Stimulated activated CD4-positive, alpha-beta T cell treated with anti-CD3 and anti-CD28 coated beads, Interleukin-2, amount 100 ng/mL, for 48 hours (primary cell): ENCODE measurements at places on chromosomes 16 and 17.

DNA sequence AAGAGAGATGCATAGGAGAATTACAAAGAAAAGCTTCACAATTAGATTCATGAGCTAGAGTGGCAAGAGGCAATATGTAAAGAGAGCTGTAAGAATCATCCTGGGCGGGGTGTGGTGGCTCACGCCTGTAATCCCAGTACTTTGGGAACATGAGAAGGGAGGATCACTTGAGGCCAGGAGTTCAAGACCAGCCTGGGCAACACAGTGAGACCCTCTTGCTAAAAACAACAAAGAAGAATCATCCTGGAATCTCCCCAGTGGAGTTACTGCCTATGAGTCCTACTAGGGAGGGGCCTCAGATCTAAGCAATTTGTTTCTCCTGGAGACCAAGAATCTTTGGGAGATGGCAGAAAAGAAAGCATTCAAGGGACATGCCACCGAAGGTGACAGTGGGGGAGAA lies 119.1 kb downstream of the HIC1 start:
- no peak for DNase-seq

DNA sequence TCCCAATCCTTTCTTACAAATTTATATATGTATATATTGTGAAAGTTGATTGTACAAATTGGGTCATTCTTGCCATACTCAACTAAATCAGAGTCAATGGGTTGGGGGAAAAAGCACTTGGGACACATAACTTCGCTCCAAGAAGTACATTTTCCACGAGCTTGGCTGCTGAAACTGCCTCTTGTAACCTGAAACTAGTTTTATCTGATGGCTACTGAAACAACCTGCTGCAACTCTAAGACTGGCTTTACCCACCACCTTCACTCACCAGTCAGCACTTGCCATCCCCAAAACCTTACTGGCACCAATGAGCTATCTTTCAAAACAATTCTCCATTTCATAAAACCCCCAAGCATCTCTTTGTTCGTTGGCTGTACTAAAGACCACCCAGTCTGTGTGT lies 14.5 kb upstream of the MYCBPAP start:
- DNase-seq: no peak

DNA sequence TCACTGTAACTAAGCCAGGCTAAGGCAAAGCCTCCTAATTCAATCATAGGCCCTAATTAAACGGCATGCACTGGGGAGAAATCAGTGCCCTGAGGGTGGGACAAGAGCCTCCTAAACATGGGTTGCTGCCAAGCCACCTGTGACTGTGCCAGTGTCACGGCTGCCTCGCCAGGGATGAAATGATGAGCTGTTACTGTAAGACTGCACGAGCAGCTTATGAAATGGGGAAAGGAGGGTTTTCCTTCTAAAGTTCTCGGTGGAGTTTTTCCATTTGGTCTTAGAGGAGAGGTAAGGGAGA lies 12.7 kb downstream of the TMEM11 start:
- DNase-seq: no peak

- DNase-seq: no peak
Measured at GRCh38 chr17:44677136-44677535, 12.4 kb downstream of the CCDC43 start.

DNA sequence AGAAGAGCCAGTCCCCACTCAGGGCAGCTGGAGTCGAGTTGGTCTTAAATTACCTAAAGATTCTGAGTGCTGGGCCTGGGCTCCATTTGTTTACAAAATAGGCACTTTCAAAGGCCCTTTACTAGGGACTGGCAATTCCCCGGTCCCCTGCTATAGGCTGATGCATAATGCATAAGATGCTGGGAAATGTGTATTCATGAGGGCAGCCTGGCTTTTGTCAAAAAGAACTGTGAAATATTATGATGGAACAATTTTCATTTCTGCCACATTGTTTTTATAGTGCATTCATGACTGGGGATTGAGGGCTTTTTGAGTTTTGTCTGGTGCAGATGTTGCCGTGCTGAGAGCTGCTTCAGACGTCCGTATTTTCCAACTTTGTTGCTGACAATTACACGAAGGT lies 617.0 kb upstream of the CDH5 start:
- DNase-seq: no peak

- no peak for DNase-seq
Measured at GRCh38 chr16:49347476-49347875, 26.1 kb upstream of the C16orf78 start.

GRCh38 chr16:754656-755055 lies 5.9 kb upstream of the MSLN start:
- no peak for DNase-seq

DNA sequence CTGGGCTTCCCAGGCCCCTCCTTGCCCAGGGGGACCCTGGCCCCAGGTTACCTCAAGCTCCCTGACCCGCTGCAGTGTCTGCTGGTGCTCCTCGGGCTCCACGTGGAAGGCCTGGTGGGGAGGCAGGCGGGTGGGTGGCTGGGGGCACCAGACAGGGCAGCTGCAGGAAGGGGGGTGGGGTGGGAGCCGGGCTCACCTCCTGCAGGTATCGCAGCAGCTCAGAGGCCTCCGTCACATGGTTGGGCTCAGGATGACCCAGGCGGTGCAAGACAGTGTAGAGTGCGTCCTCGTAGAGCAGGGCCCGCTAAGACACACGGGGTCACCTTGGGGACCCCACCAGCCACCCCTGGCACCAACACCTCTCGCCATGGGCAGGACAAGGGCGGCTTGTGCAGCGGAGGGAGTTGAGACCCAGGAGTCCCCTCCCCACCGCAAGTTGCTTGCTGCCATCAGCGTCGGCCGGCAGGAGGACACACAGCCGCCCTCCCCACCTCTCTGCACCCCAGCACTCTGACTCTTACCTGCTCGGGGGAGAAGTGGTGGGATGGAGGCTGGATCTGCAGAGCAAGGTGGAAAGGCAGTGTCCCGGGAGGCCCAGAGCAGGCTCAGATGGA lies 1.1 kb downstream of the UNC13D start:
- no peak for DNase-seq

- no peak for DNase-seq
Measured at GRCh38 chr17:50288306-50288705, 14.0 kb downstream of the TMEM92 start.

DNA sequence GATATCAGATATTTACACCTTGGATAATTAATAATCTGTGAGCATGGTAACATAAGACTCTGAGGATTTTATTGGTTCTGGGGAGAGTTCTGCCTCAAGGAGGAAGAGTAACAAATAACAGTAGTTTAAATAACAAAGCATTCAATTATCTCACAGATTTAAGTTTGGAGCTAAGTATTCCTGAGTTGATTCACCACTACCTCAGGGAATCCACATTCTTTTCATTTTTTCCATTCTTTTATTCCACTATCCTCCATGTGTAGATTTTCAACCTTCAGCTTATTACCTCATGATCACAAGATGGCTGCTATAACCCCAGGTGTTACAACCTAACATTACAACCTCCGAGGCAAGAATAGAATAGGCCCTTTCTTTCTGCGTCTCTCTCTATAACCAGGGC lies 252.2 kb upstream of the TOX3 start:
- no peak for DNase-seq

DNA sequence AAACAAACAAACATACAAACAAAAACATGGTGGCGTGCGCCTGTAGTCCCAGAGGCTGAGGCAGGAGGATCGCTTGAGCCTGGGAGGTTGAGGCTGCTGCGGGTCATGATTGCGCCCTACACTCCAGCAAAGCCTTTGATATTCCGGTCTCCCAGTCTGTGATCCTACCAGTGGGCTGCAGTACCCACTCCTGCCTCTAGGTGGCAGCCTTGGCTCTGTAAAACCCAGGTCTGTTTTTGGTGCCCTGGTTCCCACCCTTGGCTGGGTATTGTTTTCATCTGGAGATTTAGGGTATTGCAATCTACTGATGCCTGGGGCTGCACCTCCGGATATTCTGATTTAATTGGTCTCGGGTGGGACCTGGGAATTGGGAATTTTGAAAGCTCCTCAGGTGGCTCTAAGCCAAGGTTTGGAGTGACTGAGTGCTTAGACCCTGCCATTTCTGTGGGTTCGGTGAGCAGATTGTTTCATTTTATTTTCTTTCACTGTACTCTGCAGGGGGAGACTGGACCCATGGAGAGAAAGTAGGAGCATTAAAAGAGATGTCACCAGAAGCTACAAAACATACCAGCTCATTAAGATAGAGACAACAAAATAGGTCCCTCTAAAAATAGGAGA lies 40.5 kb downstream of the MYH3 start:
- peak; percentile 76 for DNase-seq

- DNase-seq: no peak
Measured at GRCh38 chr17:77961741-77962140, 3.2 kb downstream of the TNRC6C start.

DNA sequence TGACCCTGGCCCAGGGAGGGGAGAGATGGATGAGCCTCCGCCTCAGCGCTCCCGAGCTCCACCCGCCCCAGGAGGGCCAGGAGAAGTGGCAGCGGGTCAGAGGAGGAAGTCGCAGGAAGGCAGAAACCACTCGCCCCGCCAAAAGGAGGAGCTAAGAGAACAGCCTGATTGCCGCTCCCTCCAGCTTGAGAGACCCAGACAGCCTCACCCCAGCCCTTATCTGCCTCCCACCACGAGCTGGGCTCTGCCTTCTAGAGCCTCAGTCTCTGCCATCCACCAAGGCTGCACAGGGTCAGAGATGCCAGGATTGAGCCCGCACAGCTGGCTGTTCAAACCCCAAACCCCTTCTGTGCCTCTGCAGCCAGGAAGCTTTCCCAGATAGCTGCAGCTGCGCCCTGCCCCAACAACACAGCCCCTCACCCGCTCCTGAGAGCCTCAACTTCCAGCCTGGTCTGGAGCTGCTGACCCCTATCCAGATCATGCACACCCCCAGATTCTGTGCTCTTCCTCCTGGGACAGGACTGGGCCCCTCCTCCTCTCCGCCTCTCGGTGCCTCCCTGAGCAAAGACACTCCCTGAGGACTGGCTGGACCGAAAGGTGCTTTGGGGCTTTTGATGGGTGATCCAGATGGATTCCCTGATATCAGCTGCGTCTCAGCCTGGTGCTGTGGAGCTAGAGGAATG lies 1.0 kb upstream of the ATP2A3 start:
- DNase-seq: peak; percentile 60

GRCh38 chr17:16443511-16444257 lies 28.3 kb downstream of the TRPV2 start:
- no peak for DNase-seq

DNA sequence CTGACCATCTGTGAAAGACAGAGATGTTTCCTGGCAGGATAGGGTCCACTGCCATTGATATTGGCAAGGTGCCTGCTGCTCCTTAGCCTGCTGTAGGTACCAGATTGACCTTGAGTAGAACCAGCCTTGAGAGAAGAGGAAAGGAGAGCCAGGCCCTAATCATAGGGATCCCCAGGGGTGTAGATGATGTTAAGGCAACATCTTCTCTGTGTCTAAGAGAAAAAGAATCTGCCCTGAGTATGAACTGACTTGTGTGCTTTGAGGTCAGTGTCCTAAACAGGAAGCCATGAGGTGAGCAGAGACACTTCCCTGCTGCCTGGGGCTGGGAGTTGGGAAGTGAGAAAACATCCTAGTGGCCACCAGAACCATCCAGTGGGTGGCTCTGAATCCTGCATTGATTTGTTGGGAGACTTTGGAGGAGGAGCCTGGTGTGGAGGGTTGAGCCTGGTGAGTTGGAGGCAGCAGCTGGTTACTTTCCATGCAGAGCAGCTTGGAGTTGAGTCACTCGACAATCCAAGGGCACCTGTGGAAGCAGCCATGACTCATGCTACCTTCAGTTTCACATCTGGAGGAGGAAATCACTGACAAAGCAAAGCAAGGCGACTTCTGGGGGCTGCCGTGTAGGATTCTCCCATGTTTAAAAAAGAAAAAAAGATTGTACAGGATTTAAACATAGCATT lies 47.8 kb downstream of the BMERB1 start:
- DNase-seq: peak; percentile 45

GRCh38 chr17:82334622-82335394 lies 1.2 kb upstream of the SECTM1 start:
- DNase-seq: no peak

DNA sequence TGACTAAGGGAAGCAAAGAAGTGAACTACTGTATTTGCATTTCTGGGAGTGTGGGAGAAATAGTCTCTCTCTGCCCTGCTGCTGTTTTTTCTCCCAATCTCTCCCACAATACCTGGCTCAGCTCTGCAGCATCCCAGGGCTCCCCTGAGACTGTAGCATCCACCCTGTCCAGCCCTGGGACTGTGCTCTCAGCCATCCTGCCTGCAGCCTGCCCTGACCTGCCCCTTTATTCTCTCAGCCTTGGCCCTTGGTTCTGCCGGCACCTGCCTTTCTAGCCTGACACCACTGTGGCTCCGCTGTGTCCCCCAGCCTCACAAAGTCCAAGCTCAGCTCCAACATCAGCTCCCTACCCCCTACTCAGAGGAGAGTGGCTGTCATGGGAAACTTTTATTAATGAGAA lies 1.9 kb downstream of the PDILT start:
- DNase-seq: no peak

DNA sequence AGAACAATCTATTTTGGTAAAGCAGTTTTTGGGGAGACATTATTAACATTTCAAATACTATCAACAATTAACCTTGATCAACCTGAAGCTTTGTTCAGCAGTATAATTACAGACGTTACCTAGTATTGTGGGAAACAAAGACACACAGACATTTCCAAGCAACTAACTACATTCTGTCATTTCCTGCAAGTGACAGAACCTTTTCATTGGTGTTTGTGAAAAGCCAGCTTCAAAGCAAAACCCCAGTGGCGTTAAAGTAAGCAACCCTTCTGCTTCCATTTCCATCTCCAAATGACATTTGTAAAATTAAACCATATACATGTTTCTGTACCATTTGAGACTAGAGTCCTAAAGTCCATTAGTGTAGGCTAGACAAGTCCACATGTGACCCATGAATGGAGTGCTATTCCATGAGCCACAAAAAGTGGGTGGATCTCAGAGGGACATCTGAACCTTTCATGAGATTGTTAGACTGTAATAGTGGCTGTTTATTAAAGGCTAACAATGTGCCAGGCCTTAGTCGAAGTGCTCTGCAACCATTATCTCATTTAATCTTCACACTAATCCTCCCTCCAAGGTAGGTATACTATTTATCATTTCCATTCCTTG lies 101.2 kb downstream of the SSH2 start:
- no peak for DNase-seq

GRCh38 chr17:47840742-47841487 lies at the start of gene SCRN2:
Gene SCRN2 (minus strand): TSS chr17:47841273. CDS start chr17:47840843, 430 bp downstream.
- DNase-seq: peak; percentile 93

GRCh38 chr16:69197573-69197972 lies 10.6 kb downstream of the SNTB2 start:
- DNase-seq: no peak

GRCh38 chr17:30964876-30965275 lies 6.0 kb upstream of the RNF135 start:
- no peak for DNase-seq

DNA sequence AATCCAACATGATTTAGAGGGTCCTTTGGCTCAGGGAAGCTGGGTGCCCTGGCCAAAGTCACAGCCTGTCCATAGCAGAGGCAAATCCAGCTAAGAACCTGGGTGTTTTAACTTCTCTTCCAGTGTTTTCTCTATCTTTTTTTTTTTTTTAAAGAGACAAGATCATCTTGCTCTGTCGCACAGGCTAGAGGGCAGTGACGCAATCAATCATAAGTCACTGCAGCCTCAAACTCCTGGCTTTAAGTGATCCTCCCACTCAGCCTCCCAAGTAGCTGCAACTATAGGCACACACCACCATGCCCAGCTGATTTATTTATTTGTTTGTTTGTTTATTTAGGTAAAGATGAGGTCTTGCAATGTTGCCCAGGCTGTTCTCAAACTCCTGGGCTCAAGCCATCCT lies 14.8 kb upstream of the GRIN2A start:
- no peak for DNase-seq

GRCh38 chr16:67443265-67443664 lies 12.3 kb downstream of the HSD11B2 start:
- DNase-seq: no peak
